A549 treated with dexamethasone at 1 μM for 4 hours (cell line): ENCODE measurements at places on chromosomes 11 and 22. TPM values are rescaled to one million over a fixed set of nuclear protein-coding genes. Genes with fewer than 3 reads are reported as not detected.

OR51B2 gene
- total RNA-seq, result not detected in 5 replicates

NCF4 gene
- total RNA-seq, result 0.11 to 0.13 TPM in 2 of 5 replicates, not detected in the others

KCNJ5 gene
- total RNA-seq, result 0.06 to 0.21 TPM in 2 of 5 replicates, not detected in the others

RIMBP3B gene
- total RNA-seq, result 0.24 to 0.45 TPM (median 0.37 TPM) in 5 replicates

SYT12 gene
- 13.7 to 23.4 TPM (median 22.3 TPM) in 5 replicates for total RNA-seq

TRIM51 gene
- total RNA-seq, result not detected in 5 replicates

RPS19BP1 gene
- 74.6 to 99.1 TPM (median 82.4 TPM) in 5 replicates for total RNA-seq

PYGM gene
- total RNA-seq, result 0.17 to 0.69 TPM (median 0.39 TPM) in 5 replicates

SCGB1D2 gene
- not detected in 5 replicates for total RNA-seq

CHRM1 gene
- 0.03 to 0.24 TPM (median 0.09 TPM) in 4 of 5 replicates, not detected in the other for total RNA-seq

ART1 gene
- total RNA-seq, result 0.08 TPM in 1 of 5 replicates, not detected in the others

TMPRSS13 gene
- total RNA-seq, result not detected in 5 replicates

SAA1 gene
- total RNA-seq, result 3.0 to 4.5 TPM (median 3.5 TPM) in 5 replicates

KRTAP5-8 gene
- 0.07 TPM in 1 of 5 replicates, not detected in the others for total RNA-seq

TCN1 gene
- total RNA-seq, result 0.13 to 0.46 TPM (median 0.20 TPM) in 5 replicates

OR4D6 gene
- not detected in 5 replicates for total RNA-seq

SLC16A8 gene
- total RNA-seq, result not detected in 5 replicates

BATF2 gene
- 0.33 to 0.65 TPM (median 0.47 TPM) in 5 replicates for total RNA-seq

PNPLA2 gene
- total RNA-seq, result 33.5 to 55.0 TPM (median 51.9 TPM) in 5 replicates

RAB36 gene
- total RNA-seq, result 6.1 to 8.3 TPM (median 7.7 TPM) in 5 replicates

JHY gene
- 3.1 to 4.3 TPM (median 3.8 TPM) in 5 replicates for total RNA-seq

MMP10 gene
- 0.53 to 1.6 TPM (median 0.87 TPM) in 5 replicates for total RNA-seq

OR4A16 gene
- total RNA-seq, result not detected in 5 replicates

SGSM1 gene
- total RNA-seq, result 0.49 to 1.1 TPM (median 0.60 TPM) in 5 replicates

MIOX gene
- total RNA-seq, result 0.07 TPM in 1 of 5 replicates, not detected in the others

NPTXR gene
- 8.0 to 11.1 TPM (median 9.3 TPM) in 5 replicates for total RNA-seq

TMA7B gene
- total RNA-seq, result not detected in 5 replicates

CADM1 gene
- 21.8 to 30.6 TPM (median 25.2 TPM) in 5 replicates for total RNA-seq

PATE2 gene
- not detected in 5 replicates for total RNA-seq

DEFB131B gene
- total RNA-seq, result not detected in 5 replicates

C11orf91 gene
- 0.53 to 1.7 TPM (median 0.91 TPM) in 5 replicates for total RNA-seq

SCGB1A1 gene
- total RNA-seq, result 0.27 to 0.32 TPM in 2 of 5 replicates, not detected in the others

OSBP2 gene
- total RNA-seq, result 8.2 to 11.8 TPM (median 11.1 TPM) in 5 replicates

APOBEC3B gene
- total RNA-seq, result 26.4 to 32.3 TPM (median 29.2 TPM) in 5 replicates

GSTP1 gene
- total RNA-seq, result 1,418 to 1,585 TPM (median 1,568 TPM) in 5 replicates

SLC25A1 gene
- total RNA-seq, result 43.2 to 58.4 TPM (median 57.5 TPM) in 5 replicates

ACRV1 gene
- 0.13 TPM in 1 of 5 replicates, not detected in the others for total RNA-seq

SELENOH gene
- total RNA-seq, result 110 to 126 TPM (median 120 TPM) in 5 replicates

FDXACB1 gene
- total RNA-seq, result 1.4 to 1.6 TPM (median 1.5 TPM) in 5 replicates

ADM2 gene
- total RNA-seq, result 0.38 to 0.62 TPM (median 0.60 TPM) in 5 replicates

SEC14L3 gene
- not detected in 5 replicates for total RNA-seq

MUC6 gene
- 0.01 to 0.02 TPM in 2 of 5 replicates, not detected in the others for total RNA-seq

OR2D2 gene
- total RNA-seq, result not detected in 5 replicates

PLA2G3 gene
- total RNA-seq, result not detected in 5 replicates

FAM111B gene
- total RNA-seq, result 6.7 to 8.7 TPM (median 7.6 TPM) in 5 replicates

DDIAS gene
- 14.1 to 19.0 TPM (median 16.3 TPM) in 5 replicates for total RNA-seq

BIK gene
- 1.2 to 2.2 TPM (median 1.6 TPM) in 5 replicates for total RNA-seq

KRTAP5-4 gene
- total RNA-seq, result not detected in 5 replicates

CSF2RB gene
- 0.01 TPM in 1 of 5 replicates, not detected in the others for total RNA-seq

NEAT1 gene
- 91.2 to 211 TPM (median 154 TPM) in 5 replicates for total RNA-seq

F2 gene
- 2.0 to 2.9 TPM (median 2.1 TPM) in 5 replicates for total RNA-seq

SLC35E4 gene
- 4.7 to 6.7 TPM (median 5.8 TPM) in 5 replicates for total RNA-seq

ADAMTS8 gene
- 1.1 to 2.3 TPM (median 1.9 TPM) in 5 replicates for total RNA-seq

OR5AR1 gene
- total RNA-seq, result not detected in 5 replicates

INS gene
- not detected in 5 replicates for total RNA-seq

GNAZ gene
- 1.7 to 3.4 TPM (median 2.9 TPM) in 5 replicates for total RNA-seq

KCNE3 gene
- total RNA-seq, result not detected in 5 replicates
